CD4-positive, alpha-beta T cell treated with Interleukin-10 for 1 hour (primary cell): ENCODE measurements at places on chromosomes 1 and 21.

GRCh38 chr1:156928043-156928602 lies 7.7 kb downstream of the LRRC71 start:
- DNase-seq = no peak

GRCh38 chr1:33097137-33097611 lies 16.2 kb downstream of the AZIN2 start:
- no peak for DNase-seq

DNA sequence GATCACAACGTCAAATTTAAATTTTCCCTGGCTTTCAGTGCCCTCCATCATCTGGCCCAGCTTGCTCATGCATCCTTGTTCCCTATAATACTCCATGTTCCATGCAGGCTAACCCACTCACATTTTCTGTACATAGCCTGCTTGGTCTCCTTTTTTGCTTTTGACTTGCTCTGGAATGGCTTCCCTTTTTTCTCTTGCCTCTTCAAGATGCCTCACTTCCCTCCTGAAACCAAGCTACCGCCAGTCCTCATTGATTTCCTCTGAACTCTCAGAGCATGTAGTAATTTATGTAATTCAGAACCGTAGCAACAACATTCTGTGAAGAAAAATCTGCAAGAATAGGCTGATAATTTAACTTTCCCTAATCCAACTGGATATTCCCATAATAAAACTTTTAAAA lies 10.3 kb downstream of the CAP1 start:
- no peak for DNase-seq

DNA sequence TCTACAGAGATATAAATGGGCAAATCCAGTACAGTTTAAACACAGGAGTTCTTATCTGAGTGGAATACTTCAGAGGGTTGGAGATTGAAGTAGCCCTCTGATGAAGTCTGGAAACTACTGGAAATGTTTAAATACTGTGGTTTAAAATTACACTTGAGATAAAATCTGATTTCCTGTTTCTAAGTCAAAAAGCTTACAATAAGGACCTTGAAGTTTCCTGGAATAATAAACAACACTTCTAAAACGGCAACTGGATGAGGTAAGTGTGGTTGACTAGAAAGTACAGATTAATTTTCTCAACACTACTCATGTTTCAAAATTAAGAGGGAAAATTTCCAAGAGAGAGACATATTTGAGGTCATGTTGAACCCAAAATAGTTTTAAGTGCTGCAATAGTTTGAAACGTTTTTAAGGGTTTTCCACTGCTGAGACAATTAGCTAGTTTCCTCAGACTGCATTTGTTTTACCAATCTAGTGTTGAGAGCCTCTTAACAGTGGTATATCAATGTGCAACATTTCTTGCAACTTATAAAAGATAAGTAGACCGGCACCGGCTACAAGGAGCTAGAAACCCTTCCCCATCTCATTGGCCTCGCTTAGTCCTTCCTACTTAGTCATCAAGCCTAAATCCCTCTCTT lies 27.4 kb downstream of the KCNA3 start:
- DNase-seq = peak; percentile 75

DNA sequence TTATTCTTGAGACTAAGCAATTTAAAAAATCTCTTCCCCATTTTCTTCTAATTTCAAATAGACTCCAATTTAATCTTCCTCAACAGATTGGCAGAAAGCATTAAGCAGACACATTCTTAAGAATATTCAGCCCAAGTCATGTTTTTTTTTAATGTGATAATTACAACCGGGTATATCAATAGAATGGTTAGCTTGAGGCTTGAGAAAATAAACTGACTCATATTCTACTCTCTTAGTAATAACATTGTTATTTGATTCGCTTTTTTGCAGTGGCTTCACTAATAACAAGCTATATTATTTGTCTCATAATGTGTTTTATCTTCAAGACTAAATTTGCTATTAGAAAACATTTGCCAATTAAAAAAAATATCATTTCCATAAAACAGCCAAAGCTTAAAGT lies 488.6 kb upstream of the RGS18 start:
- DNase-seq = no peak

GRCh38 chr1:3127738-3128137 lies 58.7 kb downstream of the PRDM16 start:
- DNase-seq = no peak

DNA sequence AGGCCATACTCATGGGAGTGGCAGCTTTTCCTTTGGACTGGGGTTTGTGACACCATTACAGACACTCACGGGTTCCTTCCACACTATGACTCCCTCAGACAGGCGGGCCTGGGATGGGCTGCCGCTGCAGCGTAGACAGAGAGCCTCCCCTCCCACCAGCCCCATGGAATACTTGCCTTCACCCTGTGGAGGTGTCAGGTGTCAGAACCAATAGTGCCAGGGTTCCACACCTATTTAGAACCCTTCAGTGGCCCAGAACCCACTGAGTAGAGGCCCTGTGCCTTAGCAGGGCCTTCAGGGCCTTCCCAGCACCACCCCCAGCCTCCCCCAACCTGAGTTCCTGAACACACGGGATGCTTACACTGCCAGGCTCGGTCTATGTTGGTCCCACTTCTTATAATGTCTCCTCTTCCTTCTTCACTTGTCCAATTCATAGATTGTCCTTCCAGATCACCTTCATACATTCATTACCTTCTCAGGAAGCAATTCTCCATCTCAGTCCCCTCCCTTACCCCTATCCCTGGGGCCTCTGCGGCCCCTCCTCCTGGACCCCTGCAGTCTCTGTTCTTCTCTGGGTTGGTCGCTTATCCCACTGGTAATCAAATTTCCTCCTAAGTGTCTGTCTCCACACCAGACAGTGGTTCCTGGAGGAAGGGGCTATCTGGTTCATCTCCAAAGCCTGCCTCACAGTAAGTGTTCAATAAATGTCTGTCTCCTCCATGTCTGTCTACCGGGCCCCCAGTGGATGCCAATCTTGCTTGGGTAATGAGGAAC lies 1.4 kb upstream of the RHBG start:
- no peak for DNase-seq

DNA sequence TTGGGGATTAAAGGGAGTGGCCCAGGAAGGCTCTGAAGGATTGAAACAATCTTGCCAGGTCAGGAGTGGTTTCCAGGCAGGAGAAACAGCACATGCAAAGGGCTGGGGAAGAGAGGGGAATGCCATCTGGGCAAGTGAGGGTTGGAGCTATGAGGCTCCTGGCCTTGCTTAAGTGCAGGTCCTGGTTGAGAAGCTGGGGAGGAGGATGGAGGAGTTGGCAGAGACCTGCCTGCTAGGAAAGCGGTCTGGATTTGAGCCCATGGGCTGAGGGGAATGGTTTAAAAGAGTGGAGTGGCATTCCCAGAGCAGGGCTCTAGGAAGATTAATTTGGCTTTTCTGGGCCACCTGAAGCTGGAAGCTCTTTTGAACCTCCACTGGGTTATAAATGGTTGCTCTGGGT lies 9.2 kb downstream of the IGSF21 start:
- DNase-seq = no peak

GRCh38 chr1:58584082-58584895 lies 7.2 kb upstream of the TACSTD2 start:
- DNase-seq = no peak

- DNase-seq = no peak
Observed at GRCh38 chr1:75625795-75626194, 14.9 kb upstream of the SLC44A5 start.

DNA sequence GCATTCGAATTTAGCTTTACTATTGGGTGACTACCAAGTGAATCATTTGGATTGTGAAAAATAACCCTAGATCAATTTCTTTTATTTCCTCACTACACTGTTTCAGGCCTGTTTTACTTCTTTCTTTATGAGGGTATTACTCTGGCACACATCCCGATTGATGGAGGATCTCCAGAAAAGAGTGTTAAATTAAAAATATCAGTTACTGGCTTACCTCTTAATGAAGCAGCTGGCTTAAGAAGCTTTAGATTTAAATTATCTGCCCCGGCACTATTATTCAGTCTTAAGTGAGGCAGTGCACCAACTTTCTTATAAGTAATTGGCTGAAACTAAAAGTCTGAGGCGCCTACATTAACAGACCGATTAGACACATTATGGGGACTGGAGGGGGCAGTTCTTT lies 1097.4 kb downstream of the TTLL7 start:
- DNase-seq = no peak

GRCh38 chr1:228094432-228095016 lies 8.6 kb downstream of the C1orf35 start:
- no peak for DNase-seq

DNA sequence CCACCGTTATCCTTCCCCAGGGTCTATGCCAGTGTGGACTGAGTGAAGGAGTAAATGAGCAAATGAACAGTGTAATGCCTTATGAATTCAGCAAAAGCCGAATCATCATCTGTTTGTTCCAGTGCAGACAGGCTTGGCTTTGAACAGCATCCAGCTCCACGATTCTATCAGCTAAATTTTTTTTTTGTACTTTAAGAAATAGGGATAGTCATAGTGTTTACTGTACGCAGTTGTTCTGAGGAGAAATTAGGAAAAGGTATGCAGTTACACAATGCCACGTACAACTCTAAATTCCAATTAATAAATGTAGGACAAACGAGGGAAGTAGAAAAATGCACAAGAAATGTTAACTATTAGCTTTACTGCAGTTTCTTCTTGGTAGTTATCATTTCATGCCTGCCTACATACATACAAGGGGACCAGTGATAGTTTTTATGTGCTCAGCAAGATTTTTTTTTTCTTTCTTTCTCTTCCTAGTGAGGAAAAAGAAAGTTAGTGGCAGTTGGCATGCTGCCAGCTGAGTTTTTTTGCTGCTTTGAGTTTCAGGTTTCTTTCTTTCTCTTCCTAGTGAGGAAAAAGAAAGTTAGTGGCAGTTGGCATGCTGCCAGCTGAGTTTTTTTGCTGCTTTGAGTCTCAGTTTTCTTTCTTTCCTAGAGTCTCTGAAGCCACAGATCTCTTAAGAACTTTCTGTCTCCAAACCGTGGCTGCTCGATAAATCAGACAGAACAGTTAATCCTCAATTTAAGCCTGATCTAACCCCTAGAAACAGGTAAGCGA lies at the start of gene IFI44L:
Gene IFI44L (plus strand): TSS at position 646 of the 777 bp plus-strand sequence. CDS start 7,468 bp downstream, outside the sequence.
- DNase-seq = peak; percentile 72

DNA sequence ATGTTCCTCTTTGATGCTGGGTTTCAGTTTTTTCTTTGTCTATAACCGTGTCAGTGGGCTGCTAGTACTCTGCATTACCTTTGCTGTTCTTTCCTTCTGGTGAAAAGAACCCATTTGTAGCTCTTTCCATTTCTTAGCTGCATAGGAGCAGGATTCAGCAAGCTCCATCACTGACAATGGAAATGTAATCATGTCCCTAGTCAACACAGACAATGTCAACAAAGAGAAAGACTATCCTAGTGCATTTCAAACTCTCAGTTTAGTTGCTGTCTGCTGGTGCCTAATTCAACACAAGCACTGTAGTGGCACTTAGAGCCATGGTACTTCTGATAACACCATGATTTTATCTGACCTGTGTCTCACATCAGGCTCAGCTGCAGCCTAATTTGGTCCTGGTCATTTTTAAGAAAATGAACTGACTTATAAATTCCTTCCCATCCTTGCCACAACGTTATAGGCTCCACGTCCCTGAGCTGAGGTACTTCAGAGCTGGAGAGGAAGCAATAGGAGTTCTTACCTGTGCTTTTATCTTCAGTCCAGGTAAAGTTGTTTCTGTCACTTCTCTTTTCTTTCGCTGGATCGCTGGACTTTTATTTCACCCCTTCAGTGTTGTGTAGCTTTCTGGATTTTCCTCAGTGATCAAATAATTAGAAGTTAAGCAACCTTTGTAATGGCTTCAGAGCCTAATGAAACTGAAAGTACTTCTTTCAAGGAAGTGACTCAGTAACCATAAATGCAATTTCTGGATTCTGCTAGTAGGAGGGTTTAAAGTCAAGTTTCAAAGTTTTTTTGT lies at the start of gene GBP3:
Gene GBP3 (minus strand): TSS at position 700 of the 793 bp plus-strand sequence. CDS start 2,145 bp downstream, outside the sequence.
- peak; percentile 59 for DNase-seq

- DNase-seq = no peak
Observed at GRCh38 chr1:228317891-228318810, 88.5 kb downstream of the TRIM11 start.

DNA sequence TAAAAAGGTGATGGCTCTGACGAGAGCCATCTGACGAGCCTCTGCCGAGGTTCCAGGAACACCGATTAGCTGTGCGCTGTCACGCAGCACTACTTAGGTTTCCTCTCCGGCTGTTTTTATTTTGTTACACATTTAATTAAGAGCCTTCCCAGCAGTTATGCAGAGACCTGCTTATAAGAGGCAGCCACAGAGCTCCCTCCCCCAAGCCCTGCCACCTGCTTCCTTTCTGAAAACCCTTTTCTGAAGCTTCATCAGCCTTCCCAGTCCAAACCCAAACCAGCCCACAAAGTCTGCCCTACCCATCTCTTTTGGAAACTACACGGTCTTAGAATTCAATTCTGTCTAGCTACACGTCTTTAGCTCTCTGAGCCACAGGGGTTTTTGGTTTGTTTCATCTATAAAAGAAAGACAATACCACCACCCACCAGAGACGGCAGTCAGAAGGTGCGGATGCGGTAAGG lies 49.1 kb downstream of the ERI3 start:
- DNase-seq = peak; percentile 7

- DNase-seq = no peak
Observed at GRCh38 chr1:213643360-213643759, 344.4 kb upstream of the PROX1 start.

- no peak for DNase-seq
Observed at GRCh38 chr1:16153999-16154673, 1.7 kb downstream of the EPHA2 start.

- no peak for DNase-seq
Observed at GRCh38 chr1:234965111-234965510, 163.5 kb downstream of the TOMM20 start.

- no peak for DNase-seq
Observed at GRCh38 chr1:10082785-10083479, 50.2 kb downstream of the UBE4B start.

GRCh38 chr1:192401825-192402224 lies 85.0 kb downstream of the RGS21 start:
- no peak for DNase-seq

DNA sequence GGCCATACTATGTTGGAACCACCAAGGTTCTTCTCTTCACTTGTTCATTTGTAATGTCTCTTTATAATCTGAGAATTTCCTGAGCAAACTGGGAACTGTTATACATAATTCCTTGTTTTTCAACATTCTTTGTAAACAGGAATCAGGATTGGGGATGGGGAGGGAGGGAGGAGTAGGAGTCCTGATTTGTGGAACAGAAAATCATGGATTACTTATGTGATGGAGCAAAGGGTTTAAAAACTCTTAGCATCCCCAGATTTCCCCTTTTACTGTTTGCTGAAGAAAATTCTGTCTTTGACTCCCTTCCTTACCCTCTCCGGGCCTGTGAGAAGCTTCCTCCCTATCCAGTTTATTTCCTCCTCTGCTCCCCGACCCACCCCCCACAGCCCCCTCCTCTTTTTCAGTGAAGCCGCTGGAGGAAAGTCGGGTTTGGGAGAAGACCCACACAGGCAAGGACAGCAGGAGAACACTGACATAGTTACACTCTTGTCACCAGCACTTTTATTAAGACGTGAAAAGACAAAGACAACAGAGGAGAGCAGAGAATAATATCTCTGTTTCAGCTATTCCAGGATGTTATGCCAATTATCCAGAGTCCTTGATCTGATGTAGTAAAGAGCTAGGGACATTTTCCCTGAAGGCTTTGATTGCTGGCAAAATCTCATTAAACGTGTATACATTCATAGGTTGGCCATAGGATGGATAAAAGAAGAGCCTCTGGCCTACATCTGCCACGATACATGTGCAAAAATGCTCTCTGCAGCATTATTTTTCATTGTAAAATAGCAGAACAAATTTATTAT lies 4.6 kb upstream of the NBPF1 start:
- DNase-seq = no peak

- DNase-seq = no peak
Observed at GRCh38 chr1:165467706-165468105, 22.8 kb upstream of the RXRG start.

- no peak for DNase-seq
Observed at GRCh38 chr1:218611916-218612585, 266.9 kb downstream of the TGFB2 start.
